ENCODE measurements at places on chromosomes 7 and 10. TPM values are rescaled to one million over a fixed set of nuclear protein-coding genes. Genes with fewer than 3 reads are reported as not detected.

DNA sequence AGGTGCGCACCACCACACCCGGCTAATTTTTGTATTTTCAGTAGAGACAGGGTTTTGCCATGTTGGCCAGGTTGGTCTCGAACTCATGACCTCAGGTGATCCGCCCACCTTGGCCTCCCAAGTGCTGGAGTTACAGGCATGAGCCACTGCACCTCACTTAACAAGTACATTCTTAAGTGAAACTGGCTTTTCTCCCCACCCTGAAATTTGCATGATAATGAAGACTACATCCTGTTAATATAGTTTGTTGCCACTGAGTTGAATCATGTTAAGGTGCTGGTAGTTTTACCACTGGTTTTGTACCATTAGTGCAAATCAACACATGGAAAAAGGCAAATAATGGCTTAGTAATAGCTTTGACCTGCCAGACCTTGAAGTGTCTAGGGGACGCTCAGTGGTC is 62.2 kb downstream of the MPLKIP start:
- DNase-seq = no peak

DNA sequence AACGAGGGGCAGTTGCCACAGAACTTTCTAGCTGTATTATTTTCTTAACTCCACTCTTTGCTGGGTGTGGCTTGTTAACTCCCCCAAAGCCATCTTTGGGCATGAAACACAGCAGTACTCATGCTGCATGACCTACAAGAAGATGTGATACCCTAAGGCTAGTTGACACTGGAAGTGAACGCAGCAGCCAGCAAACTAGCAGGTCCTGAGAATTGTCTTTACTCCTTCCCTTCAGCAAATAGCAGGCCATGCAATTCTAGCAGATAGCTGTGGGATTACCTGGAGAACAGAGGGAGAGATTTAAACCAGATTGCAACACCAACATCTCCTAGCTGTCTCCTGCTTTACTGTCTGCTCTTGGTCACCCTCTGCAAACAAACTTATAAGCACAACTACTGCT is 688.0 kb upstream of the ZWINT start:
- DNase-seq = no peak

DNA sequence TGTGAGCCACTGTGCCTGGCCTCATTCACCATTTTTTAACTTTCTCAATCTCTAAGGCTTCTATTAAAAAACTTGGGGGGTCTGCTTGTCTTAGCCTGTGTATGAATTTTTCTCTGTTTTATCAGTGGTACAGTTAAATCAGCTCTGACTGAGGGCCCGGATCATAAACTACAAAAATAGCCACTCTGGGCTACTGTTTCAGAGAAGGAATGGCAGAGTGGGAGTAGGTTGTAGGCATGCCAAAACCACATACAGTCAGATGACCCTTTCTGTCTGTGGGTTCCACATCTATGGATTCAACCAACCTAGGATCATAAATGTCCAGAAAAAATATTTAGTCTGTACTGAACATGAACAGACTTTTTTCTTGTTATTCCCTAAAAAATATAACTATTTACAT is 21.3 kb downstream of the TBC1D12 start:
- no peak for DNase-seq

GRCh38 chr7:14630048-14630447 is 272.5 kb downstream of the DGKB start:
- no peak for DNase-seq

GRCh38 chr7:122457969-122458368 is 153.4 kb upstream of the FEZF1 start:
- no peak for DNase-seq

- no peak for DNase-seq
These were observed 1085.3 kb downstream of the KCNMA1 start for GRCh38 chr10:76552091-76552873.

GRCh38 chr10:89591111-89591795 is 53.8 kb downstream of the PANK1 start:
- DNase-seq = no peak

DNA sequence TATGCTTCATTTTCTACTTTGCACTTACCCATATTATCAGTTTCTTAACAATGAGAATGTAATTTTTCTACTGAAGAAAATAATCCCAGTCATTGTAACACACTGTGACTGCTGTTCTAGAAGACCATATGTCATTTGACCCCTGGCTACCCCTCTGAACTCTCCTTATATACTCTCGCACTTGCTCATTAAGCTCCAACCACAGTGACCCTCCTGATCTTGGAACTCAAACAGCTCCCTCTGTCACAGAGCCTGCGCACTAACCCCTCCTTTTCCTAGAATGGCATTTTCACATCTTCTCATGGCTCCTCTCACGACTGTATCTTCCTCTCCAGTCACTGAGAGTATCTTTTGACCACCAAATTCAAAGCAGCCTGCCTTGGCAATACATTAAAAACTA is 169.7 kb downstream of the CACNA2D1 start:
- no peak for DNase-seq

ABCC2 gene
- 4.9 TPM for total RNA-seq

CDHR3 gene
- 1.0 TPM for total RNA-seq

VIPR2 gene
- 0.61 TPM for total RNA-seq
